ENCODE measurements at places on chromosomes 16 and 17. TPM values are rescaled to one million over a fixed set of nuclear protein-coding genes. Genes with fewer than 3 reads are reported as not detected.

CCNF gene
- total RNA-seq: 64.7 TPM

TANGO6 gene
- 24.6 TPM for total RNA-seq

STAC2 gene
- total RNA-seq: not detected

CLEC10A gene
- not detected for total RNA-seq

DGKE gene
- 25.8 TPM for total RNA-seq

KRTAP2-2 gene
- not detected for total RNA-seq

VTN gene
- total RNA-seq: 0.23 TPM

IL17C gene
- total RNA-seq: 0.25 TPM

SLC38A8 gene
- total RNA-seq: not detected

CACNA1H gene
- 0.32 TPM for total RNA-seq

SLC52A1 gene
- total RNA-seq: 0.16 TPM

CRYBA1 gene
- not detected for total RNA-seq

FBXW10 gene
- not detected for total RNA-seq

ATP2A3 gene
- 306 TPM for total RNA-seq

SSTR5 gene
- total RNA-seq: not detected

VWA3A gene
- total RNA-seq: not detected

CSH2 gene
- not detected for total RNA-seq

RPL13 gene
- 2,174 TPM for total RNA-seq

TBC1D28 gene
- total RNA-seq: not detected

HOXB1 gene
- total RNA-seq: not detected

KIF2B gene
- total RNA-seq: not detected

GAST gene
- total RNA-seq: not detected

MED13 gene
- total RNA-seq: 60.7 TPM

SLX1A gene
- 102 TPM for total RNA-seq

KRTAP4-4 gene
- not detected for total RNA-seq

NOG gene
- total RNA-seq: not detected

KAT8 gene
- total RNA-seq: 56.2 TPM

SYNGR3 gene
- total RNA-seq: 4.9 TPM

SLFN14 gene
- not detected for total RNA-seq

NPIPB9 gene
- total RNA-seq: 6.3 TPM

DNASE1L2 gene
- 2.6 TPM for total RNA-seq

CCL15 gene
- total RNA-seq: not detected

CD300LB gene
- not detected for total RNA-seq

NARF gene
- total RNA-seq: 110 TPM

TP53TG3D gene
- not detected for total RNA-seq

HBZ gene
- total RNA-seq: not detected

TMC7 gene
- total RNA-seq: 0.05 TPM

NAGS gene
- total RNA-seq: 0.20 TPM

TUBB3 gene
- 3.9 TPM for total RNA-seq

ZNF469 gene
- 0.52 TPM for total RNA-seq

TERB1 gene
- 0.11 TPM for total RNA-seq

MYH3 gene
- total RNA-seq: 5.0 TPM

LDHD gene
- 0.34 TPM for total RNA-seq

TNP2 gene
- not detected for total RNA-seq

ZNF500 gene
- total RNA-seq: 16.1 TPM
